ENCODE measurements at places on chromosomes 6 and 20.

DNA sequence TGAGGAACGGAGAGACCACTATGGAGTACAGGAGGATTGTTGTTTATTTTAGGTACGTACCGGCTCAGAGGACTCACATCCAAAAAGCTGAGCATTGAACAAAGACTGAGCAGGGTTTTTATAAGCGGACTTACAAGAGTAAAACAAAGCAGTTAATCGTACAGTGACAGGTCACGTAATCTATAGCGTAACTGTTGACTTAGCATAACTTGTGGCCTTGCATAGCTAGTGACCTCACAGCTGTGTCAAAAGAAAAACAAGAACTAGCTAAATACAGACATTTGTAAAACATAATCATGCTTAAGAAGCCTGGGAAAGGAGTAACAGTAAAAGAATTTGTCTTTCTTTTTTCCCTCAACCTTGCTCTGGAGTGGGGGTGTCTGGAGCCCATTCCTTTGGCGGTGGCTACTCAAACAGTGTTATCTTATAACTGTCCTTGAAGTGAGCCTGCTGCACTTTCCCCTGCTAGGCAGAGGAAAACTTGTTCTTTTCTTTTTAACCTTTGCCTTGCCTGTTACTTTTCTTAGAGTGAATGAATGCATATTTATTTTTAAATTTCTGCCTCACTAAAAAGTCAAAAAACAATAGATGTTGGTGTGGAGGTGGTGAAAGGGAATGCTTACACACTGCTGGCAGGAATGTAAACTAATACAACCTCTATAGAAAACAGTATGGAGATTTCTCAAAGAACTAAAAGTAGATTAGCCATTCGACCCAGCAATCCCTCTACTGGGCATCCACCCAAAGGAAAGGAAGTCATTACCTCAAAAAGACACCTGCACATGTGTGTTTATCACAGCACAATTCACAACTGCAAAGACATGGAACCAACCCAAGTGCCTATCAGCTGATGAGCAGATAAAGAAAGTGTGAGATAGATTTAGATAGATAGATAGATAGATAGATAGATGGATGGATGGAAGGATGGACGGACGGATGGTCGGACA is 109.0 kb downstream of the TAF4 start:
- peaks cover 14% of the 10 kb centered on the region for H3K27me3 ChIP-seq
- H3K36me3 ChIP-seq, result no peaks in the 10 kb centered on the region

DNA sequence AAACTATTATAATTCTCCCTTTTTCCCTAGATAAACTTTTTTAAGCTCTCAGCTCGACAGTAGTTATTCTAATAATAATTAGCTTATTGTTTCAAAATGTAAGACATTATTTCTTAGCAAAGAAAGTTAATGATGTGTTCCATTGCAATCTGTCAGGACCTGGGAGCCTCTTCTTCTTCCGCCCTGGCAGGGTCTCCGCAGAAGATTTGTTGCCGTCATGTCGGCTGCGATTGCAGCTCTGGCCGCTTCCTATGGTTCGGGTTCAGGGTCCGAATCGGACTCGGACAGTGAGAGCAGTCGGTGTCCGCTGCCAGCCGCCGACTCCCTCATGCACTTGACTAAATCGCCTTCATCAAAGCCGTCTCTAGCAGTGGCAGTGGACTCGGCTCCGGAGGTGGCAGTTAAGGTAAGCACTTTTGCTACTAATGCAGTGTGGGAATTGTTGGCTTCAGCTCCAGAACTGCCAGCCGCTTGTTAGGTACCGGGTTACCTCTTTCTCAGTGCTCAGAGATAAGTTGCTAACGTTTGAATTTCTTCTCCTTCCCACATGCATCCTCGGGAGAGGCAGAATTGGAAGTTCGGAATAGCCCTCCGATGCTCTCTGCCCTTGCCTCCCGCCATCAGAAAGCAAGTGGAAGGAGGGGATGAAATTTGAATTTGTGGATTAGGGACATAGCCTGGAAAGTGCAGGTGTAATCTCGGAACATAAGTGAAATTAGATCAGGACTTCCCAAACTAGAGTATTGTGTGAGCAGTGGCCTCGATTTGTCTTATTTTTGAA is at the start of gene CDC40:
Gene CDC40 (plus strand): TSS at position 200 of the 781 bp plus-strand sequence. CDS start 18 bp downstream, at position 218.
- peaks cover 12% of the 10 kb centered on the region for H3K4me1 ChIP-seq
- peak; percentile 70 for DNase-seq
- H3K4me3 ChIP-seq, result no peak within 1 kb of the TSS

DNA sequence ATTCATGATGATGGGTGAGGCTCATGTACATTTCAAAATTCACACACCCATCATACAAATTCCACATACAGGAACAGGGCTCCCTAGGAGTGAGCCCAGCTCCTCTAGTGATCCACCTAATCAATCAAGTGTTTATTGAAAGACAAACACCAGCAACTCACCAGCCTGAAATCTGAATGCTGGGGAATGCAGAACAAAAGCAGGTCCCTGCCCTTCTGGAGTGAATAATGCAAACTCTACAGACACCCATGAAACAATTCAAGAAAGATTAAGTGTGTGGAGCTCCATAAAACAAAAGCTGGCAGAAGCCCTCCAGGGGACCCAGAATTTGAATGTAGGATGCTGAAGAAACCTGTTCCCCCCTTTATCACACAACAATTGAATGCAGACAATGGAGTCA is 396.7 kb upstream of the JARID2 start:
- DNase-seq, result no peak
- no peak overlapping the region for H3K27ac ChIP-seq
- H3K27me3 ChIP-seq, result no peaks in the 10 kb centered on the region
- H3K4me3 ChIP-seq, result no peak overlapping the region
- no peaks in the 10 kb centered on the region for H3K4me1 ChIP-seq
- H3K36me3 ChIP-seq, result no peaks in the 10 kb centered on the region

GRCh38 chr6:106448000-106448426 is 87.5 kb downstream of the CRYBG1 start:
- H3K4me1 ChIP-seq, result peaks cover 16% of the 10 kb centered on the region
- no peak overlapping the region for H3K4me3 ChIP-seq
- peak overlapping the region; percentile 76 for H3K27ac ChIP-seq
- peaks cover 4% of the 10 kb centered on the region for H3K27me3 ChIP-seq

GRCh38 chr6:39911513-39912125 is 22.6 kb downstream of the MOCS1 start:
- no peak overlapping the region for H3K27ac ChIP-seq
- no peaks in the 10 kb centered on the region for H3K4me1 ChIP-seq
- no peaks in the 10 kb centered on the region for H3K27me3 ChIP-seq

DNA sequence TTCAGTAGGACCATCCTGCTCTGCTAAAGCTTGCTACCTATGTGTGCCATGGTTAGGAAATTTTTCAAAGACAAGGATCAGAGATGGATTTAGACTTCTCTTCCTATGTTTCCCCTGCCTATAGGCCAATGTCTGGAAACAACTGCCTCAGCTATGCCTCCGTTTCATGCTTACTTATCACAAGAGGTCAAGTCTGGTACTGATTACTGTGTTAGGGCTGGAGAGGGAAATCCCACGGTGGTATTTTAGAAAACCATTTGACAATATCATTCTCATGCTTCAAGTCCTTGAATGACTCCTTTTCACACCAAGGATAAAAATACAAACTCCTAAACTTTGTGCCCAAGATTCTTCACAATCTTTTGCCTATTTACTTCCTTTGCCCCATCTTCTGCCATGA is 484.3 kb downstream of the DHX35 start:
- no peaks in the 10 kb centered on the region for H3K27me3 ChIP-seq
- no peak overlapping the region for H3K4me3 ChIP-seq
- no peaks in the 10 kb centered on the region for H3K4me1 ChIP-seq
- H3K27ac ChIP-seq, result no peak overlapping the region

GRCh38 chr6:19925533-19925932 is 88.4 kb downstream of the ID4 start:
- no peak overlapping the region for H3K27ac ChIP-seq
- H3K36me3 ChIP-seq, result no peaks in the 10 kb centered on the region
- DNase-seq, result no peak
- H3K4me1 ChIP-seq, result no peaks in the 10 kb centered on the region
- H3K27me3 ChIP-seq, result no peaks in the 10 kb centered on the region

GRCh38 chr6:12761376-12762115 is 45.0 kb downstream of the PHACTR1 start:
- H3K4me1 ChIP-seq, result no peaks in the 10 kb centered on the region
- H3K27ac ChIP-seq, result no peak overlapping the region
- no peak for DNase-seq

DNA sequence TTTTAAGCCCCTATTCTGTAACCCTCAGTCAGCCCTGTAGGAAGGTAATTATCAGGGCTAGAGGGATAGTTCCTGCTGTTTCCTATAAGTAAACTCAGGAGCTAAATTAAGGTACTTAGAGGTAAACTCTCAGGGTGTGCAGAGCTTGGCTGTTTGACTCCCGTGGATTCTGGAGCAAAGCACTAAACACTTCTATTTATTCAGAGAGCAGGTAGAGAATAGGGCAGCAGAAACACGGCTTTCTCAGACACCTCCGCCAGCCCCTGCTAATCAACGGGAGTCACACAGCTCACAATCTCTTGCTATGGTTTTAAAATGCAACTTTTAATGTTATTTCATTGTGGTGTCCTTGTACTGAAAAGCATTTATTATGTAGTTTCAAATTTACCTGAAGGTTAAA is 21.8 kb downstream of the PRKN start:
- no peak for DNase-seq
- no peak overlapping the region for H3K27ac ChIP-seq
- no peaks in the 10 kb centered on the region for H3K4me1 ChIP-seq
- H3K27me3 ChIP-seq, result no peaks in the 10 kb centered on the region
- H3K36me3 ChIP-seq, result no peaks in the 10 kb centered on the region

GRCh38 chr20:4730780-4731179 is 9.1 kb downstream of the PRND start:
- no peak overlapping the region for H3K27ac ChIP-seq
- H3K4me3 ChIP-seq, result no peak overlapping the region
- H3K27me3 ChIP-seq, result peaks cover 14% of the 10 kb centered on the region
- H3K36me3 ChIP-seq, result no peaks in the 10 kb centered on the region
- H3K4me1 ChIP-seq, result peaks cover 15% of the 10 kb centered on the region
- no peak for DNase-seq

- H3K27me3 ChIP-seq, result no peaks in the 10 kb centered on the region
- peaks cover 24% of the 10 kb centered on the region for H3K4me1 ChIP-seq
- no peak overlapping the region for H3K4me3 ChIP-seq
- no peak overlapping the region for H3K27ac ChIP-seq
These were observed 100.1 kb downstream of the ARID1B start for GRCh38 chr6:156877126-156877863.

GRCh38 chr20:11315525-11315924 is 602.2 kb upstream of the BTBD3 start:
- no peaks in the 10 kb centered on the region for H3K4me1 ChIP-seq
- no peaks in the 10 kb centered on the region for H3K27me3 ChIP-seq
- no peak for DNase-seq

DNA sequence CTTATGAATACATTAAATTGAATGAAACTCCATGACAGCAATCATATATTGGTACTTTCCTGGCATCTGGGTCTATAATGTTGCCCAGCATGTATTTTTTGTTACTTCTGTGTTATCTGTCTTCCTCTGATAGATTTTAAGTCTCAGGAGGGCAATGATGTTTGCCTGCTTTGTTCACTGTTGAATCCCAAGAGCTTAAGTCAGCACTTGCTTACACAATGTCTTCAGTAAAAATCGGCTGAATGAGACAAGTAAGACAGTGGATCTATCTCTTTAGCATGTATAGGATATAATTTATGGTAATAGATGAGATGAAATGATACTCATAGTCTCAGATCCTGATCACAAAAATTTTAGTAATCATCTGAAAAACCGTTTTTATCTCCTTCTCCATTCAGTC is 1034.9 kb upstream of the EPHA7 start:
- no peaks in the 10 kb centered on the region for H3K27me3 ChIP-seq
- no peak overlapping the region for H3K4me3 ChIP-seq
- no peak overlapping the region for H3K27ac ChIP-seq
- no peak for DNase-seq
- H3K4me1 ChIP-seq, result no peaks in the 10 kb centered on the region

- no peaks in the 10 kb centered on the region for H3K36me3 ChIP-seq
- H3K27me3 ChIP-seq, result no peaks in the 10 kb centered on the region
- no peaks in the 10 kb centered on the region for H3K4me1 ChIP-seq
- no peak for DNase-seq
- H3K4me3 ChIP-seq, result no peak overlapping the region
- H3K27ac ChIP-seq, result no peak overlapping the region
These were observed 1450.7 kb upstream of the ADGRB3 start for GRCh38 chr6:67184405-67184804.

DNA sequence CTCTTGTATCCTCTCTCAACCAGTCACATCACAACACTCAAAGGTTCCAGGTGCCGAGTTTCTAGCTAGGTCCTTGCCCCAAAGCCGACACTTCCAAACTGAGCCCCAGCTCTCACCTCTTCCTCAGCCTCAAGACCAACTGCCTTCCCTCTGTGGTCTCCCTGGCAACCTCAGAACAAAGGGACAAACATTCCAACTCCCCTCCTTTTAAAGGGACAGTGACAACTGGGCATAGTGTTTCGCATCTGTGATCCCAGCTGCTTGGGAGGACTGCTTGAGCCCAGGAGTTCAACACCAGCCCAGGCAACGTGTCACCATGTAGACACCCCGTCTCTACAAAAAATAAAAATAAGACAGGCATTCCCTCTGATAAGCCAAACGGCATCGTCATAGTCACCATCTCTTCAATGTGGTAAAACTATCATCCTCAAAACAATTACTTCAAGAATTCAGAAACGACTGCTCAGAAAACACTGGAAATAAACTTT is 11.3 kb downstream of the DIDO1 start:
- DNase-seq, result peak; percentile 51
- H3K27ac ChIP-seq, result peak overlapping the region; percentile 71
- H3K27me3 ChIP-seq, result no peaks in the 10 kb centered on the region
- H3K4me3 ChIP-seq, result peak overlapping the region; percentile 24
- H3K4me1 ChIP-seq, result peaks cover 62% of the 10 kb centered on the region
- H3K36me3 ChIP-seq, result peaks cover 40% of the 10 kb centered on the region

- DNase-seq, result no peak
- H3K36me3 ChIP-seq, result no peaks in the 10 kb centered on the region
- H3K4me1 ChIP-seq, result peaks cover 22% of the 10 kb centered on the region
These were observed 79.0 kb upstream of the ATXN1 start for GRCh38 chr6:16840291-16840690.

DNA sequence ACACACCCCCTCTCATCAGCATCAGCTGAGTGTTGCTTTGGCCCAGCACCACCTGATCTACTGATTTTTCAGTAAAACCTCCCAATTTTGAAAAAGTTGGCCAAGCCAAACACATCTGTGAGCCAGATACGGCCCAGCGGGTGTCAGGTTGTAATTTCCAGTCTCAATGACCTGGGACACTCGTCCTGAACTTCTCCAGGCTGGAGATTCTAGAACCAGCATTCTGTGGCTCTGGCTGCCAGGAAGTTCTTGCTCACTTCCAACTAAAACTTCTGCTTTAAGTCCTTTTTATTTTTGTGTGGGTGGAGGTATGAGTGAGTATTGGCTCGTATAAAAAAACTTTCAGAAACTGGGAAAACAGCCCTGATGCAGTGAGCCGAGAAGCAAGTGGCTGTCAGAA is 5.1 kb downstream of the KIAA1755 start:
- no peaks in the 10 kb centered on the region for H3K4me1 ChIP-seq
- H3K36me3 ChIP-seq, result no peaks in the 10 kb centered on the region
- no peak overlapping the region for H3K27ac ChIP-seq
- peaks cover 27% of the 10 kb centered on the region for H3K27me3 ChIP-seq
- H3K4me3 ChIP-seq, result no peak overlapping the region

GRCh38 chr20:15446373-15446772 is 1109.0 kb upstream of the FLRT3 start:
- no peaks in the 10 kb centered on the region for H3K4me1 ChIP-seq
- no peaks in the 10 kb centered on the region for H3K27me3 ChIP-seq
- no peak overlapping the region for H3K27ac ChIP-seq
- DNase-seq, result no peak
